ENCODE measurements at places on chromosomes 3 and 15.
A peak's percentile ranks its signal among the peaks of the same experiment; 100 is the strongest.

GRCh38 chr15:95076678-95076990 is 845.3 kb downstream of the MCTP2 start:
- DNase-seq, result no peak

DNA sequence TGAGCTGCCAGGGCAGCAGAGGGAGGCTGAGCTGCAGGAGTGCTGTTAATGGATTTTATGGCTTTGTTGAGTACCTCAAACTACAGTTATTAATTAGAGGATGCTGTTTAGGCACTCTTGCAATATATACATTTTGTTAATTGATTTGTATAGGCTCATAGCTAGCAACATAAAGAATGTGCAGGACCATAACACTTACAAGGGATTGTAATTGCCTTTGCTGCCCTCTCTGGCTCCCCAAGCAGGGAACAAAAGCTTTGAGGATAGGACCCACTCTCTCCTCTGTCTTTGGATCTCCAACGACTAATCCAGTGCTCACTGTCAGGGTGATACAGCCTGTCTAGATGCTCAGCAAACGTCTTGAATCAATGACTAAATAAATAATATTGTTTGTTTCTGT is 1.2 kb upstream of the CLSTN2 start:
- DNase-seq, result no peak

- DNase-seq, result no peak
Measured at GRCh38 chr15:79002581-79002980, 57.7 kb upstream of the CTSH start.

DNA sequence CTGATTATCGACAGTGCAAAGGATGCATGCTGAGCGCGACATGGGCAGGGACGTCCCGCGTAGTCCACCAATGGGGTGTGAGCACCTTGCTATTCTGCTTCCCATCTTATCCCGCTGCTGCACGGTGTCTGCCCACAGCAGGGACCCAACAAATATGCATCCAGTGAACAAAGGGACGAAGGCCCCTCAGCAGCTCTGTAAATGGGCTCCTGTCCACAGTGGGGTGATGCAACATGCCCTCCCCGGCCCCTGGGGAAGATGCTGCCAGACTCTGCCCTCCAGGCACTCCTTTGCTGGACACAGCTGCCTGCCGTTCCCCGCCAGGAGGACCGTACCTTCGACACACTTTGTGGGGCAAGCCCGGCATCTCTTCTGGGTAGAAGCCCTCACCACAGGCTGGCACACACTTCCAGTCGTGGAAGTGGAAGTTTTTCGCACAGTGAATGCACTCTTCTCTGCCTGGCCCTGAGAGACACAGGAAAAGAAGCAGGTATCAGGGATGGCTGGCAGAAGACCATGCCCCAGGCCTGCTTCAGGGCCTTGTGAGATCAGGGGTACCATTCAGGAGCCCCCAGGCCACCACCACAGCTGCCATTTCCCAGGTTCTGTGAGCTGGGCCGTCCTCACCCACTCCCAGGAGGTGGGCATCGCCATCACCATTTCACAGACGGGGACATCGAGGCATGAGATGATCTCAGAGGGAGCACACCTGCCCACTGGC is 18.2 kb upstream of the SNRPA1 start:
- DNase-seq, result no peak

DNA sequence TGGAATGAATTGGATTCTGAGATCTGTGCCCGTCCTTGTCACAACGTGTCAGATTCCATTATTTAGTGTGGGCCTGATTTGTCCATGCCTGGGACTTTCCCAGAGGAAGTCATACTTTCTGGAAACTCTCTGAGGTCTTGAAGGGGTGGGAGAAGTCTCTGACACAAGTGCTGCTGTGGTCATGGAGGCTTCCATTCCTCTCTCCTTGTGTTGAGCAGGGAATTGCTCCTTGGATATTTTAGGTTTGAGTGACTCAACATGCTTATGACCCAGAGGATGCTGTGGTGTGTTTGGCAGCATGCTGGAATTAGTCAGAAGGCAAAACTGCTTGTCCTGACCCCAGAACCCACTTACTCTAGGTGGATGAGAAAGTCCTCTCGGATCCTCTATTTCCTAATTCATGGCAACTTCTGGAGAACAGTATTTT is 132.1 kb downstream of the LPP start:
- no peak for DNase-seq

- no peak for DNase-seq
Measured at GRCh38 chr3:138384976-138385375, 36.6 kb downstream of the MRAS start.

- no peak for DNase-seq
Measured at GRCh38 chr3:13620776-13621365, 71.9 kb downstream of the FBLN2 start.

DNA sequence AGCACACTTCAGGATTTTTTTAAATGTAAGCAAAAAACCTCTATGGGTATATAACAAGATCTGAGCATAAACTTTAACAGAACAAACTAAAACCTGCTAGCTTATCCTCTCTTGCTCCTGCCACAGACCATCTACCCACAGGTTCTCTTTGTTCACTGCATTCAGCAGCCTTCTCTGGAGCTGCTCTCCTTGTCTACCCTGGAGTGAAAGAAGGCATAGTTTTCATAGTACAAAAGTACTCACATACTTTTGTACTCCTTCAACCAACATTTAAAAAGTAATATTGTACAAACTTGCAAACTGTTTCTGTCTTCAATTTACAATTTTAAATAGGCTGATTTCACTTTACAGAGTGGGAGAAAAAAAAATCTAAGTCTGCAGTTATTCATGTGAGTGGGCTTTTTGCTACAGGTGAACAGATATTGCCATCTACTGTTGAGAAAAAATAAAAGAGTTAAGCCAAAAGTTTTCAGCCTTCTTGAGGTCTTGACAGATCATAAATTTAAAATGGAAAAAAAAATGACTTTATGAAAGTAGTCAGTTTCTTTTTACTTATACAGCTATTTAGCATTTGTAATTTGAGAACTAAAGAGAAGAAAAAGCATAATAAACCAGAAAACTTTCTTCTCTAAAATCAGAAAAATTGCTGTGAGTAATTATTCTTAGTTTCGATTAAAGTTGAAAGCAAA is 20.4 kb downstream of the TERC start:
- no peak for DNase-seq

DNA sequence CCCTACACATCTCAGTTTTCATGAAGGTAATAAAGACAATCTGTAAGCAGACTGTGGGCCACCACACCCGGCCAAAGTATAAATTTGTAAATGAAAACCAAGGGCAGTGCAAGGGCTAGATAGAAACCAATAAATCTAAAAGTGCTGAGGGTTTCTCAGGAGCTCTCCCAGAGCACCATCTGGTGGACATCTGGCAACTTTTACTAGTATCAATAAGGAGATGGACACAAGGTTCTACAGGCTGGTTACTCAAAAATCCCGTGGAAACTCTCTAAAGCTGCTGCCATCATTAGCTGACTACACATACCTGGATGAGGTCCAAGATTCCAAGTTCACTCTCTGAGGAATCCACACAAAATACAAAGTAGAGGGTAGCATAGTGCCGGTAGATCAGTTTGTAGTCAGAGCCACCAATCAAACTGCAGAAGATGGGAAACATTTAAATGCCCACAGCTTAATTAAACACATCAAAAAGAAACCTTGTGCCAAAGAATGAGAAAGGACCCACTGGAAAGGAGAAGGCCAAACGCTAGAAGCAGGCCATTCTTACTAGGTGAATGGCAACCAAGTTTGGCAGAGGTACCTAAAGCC is 5.5 kb downstream of the AP3S2 start:
- DNase-seq, result peak; percentile 24

Measured in NCI-H446 (cell line).